Kidney capillary endothelial cell (primary cell): ENCODE measurements at places on chromosomes 16 and 17.
A peak's percentile ranks its signal among the peaks of the same experiment; 100 is the strongest.

- no peak for DNase-seq
These were observed 219.9 kb upstream of the NLRP1 start for GRCh38 chr17:5804251-5804650.

DNA sequence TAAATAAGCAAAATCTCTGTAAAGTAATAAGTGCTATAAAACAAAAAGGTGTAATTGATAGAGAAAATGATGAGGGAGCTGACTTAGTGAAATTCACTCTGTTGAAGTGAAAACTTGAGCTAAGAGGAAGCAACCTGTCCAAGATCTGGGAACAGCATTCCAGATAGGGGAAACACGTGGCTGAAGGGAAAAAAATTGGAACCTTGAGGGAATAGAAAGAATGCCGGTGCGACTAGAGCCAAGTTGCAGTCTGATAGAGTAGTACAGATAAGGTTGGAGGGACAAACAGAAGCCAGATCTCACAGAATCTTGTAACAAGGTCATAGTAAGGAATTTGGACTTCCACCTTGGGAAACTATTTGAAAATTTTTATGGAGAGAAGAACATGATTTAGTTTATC is 623 bp upstream of the DDX52 start:
- no peak for DNase-seq

DNA sequence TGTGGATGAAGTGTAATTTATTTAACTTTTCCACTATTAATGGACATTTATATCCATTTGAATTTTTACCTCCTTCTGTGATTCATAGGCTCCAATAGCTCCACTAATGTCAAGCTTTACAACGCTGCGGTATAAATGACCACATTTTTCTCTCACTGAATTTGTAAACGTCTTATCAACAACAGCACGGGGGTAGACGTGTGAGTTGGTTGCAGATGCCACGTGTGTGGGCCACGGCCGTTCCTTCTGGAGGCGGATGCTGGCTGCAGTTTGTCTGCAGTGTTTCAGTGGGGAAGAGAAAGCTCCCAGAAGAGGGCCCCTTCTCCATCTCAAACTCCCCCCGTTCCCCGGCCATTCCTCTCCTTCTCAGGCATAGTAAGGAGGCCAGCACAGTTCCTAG is 68.2 kb upstream of the XYLT1 start:
- DNase-seq: no peak

- no peak for DNase-seq
These were observed 164.3 kb downstream of the CDK5R1 start for GRCh38 chr17:32651084-32651483.

DNA sequence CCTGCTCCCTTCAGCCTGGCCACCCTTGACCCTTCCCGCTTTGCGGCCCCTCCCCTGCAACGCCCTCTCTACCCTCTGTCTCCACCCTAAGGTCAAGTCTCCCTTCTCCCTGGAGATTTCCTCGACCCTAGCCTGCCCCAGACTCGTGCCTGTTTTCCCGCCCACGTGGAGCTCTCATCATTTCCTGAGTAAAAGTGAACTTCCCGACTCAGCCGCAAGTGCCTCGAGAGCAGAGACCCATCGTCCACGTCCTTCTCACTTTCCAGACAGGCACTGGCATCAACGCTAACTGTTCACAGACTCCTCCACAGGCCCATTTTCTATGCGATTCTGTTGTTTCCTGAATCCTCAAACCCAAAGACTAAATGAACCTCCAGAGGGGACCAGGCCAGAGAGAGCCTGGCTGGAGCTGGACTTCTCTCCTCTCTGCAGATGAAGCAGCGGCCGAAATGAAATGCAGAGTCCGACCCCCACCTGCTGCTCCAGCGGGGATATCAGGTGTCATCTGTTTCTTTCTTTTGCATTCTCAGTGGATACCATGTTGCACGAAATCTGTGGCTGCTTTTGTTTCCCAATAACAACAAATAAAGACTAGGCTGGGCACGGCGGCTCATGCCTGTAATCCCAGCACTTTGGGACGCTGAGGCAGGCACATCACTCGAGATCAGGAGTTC is 52.5 kb downstream of the RTN4RL1 start:
- DNase-seq: peak; percentile 13

- DNase-seq: no peak
These were observed 1540.4 kb upstream of the GOT2 start for GRCh38 chr16:60274431-60275019.

DNA sequence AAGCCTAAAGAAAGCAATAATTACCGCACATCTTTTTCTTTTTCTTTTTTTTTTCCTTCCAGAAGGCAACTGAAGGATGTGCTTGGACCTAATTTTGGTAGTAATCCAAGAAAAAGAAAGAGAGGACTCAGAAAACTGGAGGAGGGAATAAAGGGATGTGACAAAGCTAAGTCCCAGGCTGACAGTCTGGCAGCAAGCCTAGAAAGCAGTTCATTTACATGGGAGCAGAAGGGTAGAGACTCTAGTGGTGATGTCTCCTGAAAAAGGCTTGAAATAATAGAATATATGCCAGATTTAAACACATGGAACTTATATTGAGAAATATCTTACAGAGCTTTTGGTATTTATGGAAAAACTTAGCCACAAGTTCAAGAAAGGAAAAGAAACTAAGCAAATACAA is 101.0 kb upstream of the SHISA6 start:
- no peak for DNase-seq

DNA sequence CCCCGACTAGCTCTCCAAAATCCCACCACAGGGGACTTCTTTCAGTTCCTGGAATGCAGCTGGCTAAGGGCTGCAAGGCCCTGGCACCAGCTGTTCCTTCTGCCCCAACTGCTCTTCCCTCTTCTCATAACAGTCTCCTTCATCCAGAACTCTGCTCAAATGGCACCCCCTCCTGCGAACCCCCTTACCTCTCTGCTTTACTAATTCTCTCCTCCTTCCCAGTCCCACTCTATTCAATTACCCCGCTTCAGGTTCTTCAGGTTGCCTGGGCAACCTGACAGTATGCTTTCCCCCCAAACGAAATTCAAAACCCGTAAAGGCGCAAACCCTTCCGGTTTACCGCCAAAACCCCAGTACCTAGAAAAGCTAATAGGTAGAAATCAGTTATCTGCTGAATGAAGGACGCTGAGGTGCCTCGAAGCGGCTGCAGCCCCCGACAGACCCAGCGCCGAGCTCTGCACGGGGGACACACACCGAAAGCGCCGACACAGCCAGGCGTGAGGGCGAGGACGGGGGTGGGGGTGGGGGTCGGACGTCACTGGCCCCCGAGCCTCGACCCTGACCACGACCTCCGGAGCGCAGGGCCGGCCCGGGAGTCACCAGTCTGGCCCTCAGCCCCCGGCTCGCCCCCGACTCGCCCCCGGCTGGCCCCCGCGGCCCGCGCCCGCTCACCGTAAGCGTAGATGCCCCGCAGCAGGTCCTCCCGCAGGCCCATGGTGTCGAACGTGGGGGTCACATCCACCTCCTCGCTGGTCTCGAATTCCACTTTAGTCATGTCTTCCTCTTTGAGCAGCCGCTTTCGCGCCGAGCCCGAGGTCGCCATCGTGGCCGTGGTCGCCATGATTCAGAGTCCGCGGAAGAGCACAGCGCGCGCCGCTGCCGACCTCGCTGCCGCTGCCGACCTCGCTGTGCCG is 550 bp downstream of the EIF4A3 start:
- DNase-seq: no peak

DNA sequence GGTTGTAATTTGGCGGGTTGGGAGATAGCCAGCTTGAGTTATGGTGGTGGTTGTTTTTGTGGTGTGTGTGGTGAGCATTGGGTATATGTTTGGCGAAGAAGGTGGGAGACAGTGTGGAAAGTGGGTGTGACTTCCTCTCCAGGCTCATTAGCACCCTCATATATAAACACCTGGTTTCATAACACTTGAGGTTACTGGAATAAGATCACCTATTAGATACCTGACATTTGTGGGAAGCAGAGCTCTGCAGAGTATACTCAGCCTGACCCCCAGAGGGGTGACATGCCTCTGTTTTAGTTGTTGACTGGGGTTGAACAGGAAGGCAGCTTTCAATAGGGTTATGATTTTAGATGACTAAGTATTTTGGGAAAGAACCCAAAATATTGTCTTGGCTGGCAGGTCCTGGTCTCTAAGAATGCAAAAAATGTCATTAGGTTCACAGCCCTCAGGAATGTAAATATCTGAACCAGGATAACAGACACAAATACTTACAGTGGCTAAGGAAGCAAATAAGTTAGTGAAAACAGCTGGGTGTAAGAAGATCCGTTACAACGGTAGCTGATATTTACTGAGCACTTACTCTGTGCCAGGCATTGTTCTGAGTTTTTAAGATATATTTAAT is 18.3 kb upstream of the EFCAB13 start:
- peak; percentile 63 for DNase-seq

DNA sequence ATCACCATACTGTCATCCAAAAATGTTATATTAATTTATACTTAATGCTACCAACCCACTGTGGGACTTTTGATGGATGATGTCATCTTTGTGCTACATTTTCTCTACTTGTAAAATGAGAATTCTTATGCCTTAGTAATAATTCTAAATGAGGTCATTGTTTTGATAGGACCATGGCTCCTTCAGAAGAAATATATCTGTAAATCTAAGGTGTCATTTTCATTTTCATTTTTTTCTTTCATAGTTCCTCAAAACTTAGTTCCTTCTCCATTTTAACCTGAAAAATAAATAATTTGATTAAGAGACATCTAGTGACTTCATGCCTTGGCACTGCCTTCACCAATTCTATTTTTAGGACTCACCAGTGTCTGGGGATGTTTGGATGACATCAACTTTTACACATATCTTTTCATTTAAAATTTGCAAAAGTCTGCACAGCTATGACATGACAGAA is 48.7 kb downstream of the GPRC5B start:
- DNase-seq: no peak

- no peak for DNase-seq
These were observed 84.6 kb downstream of the PARN start for GRCh38 chr16:14545346-14545884.

DNA sequence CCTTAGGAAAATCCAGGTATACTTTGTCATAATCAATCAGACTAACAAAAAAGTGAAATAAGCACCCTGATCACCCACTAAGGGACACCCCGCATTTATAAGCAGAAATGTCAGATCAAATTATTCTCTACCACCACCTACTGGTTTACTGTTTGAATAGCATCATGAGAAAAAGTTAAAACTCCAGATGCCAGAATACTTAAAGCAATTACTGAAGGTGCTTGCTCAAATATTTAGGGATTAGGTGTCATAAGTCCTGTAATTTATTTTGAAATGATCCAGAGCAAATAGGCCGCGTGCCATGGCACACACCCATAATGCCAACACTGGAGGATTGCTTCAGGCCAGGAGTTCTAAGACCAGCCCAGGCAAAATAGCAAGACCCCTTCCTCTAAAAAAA is 2.3 kb downstream of the TOP2A start:
- DNase-seq: peak; percentile 42
